ENCODE measurements at places on chromosomes 1 and 21. TPM values are rescaled to one million over a fixed set of nuclear protein-coding genes. Genes with fewer than 3 reads are reported as not detected.

Gene DENND2D
- 4.3 TPM for total RNA-seq

Gene WDR64
- total RNA-seq: not detected

- no peak for DNase-seq
Observed at GRCh38 chr21:36791695-36792470, 93.0 kb downstream of the SIM2 start.

GRCh38 chr21:15446223-15446622 is 283.6 kb upstream of the USP25 start:
- no peak for DNase-seq

GRCh38 chr1:52306227-52307006 is 59.6 kb downstream of the CC2D1B start:
- DNase-seq: no peak

- peak; percentile 58 for DNase-seq
Observed at GRCh38 chr1:235532360-235532759, 28.1 kb upstream of the B3GALNT2 start.

- DNase-seq: peak; percentile 66
Observed at GRCh38 chr1:209875515-209875914, 47.7 kb downstream of the UTP25 start.

DNA sequence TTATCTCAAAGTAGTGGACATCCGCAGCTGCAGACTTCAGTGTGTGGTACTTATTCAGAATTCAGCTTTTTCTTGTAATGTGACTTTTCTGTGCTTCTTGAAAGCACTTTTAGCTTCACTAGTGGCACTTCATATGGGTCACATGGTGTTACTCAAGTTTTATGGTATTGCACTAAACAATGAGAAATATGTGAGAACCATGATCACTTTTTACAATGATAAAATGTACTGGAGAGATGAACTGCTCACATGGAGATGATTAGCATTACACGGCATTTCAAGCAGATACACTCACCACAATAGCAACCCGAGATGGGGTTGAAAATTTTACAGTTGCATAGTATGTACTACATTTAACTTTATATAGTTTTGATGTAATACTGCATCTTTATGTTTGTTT is 40.1 kb upstream of the GPR52 start:
- DNase-seq: no peak

DNA sequence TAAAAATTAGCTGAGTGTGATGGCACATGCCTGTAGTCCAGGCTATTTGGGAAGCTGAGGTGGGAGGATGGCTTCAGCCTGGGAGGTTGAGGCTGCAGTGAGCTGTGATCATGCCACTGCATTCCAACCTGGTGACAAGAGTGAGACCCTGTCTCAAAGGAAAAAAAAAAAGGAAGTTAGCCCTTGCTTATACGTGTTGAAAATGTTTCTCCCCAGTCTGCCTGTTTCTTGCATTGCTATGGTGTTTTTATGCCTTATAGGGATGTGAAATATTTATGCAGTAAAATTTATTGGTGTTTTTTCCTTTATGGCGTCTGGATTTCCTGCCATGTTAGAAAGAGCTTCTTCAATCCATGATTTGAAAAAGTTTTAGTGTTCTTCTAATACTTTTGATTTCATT is 3.6 kb upstream of the RERE start:
- DNase-seq: no peak

Measured in fibroblast of villous mesenchyme (primary cell).